ENCODE measurements at places on chromosomes 6 and 20.

DNA sequence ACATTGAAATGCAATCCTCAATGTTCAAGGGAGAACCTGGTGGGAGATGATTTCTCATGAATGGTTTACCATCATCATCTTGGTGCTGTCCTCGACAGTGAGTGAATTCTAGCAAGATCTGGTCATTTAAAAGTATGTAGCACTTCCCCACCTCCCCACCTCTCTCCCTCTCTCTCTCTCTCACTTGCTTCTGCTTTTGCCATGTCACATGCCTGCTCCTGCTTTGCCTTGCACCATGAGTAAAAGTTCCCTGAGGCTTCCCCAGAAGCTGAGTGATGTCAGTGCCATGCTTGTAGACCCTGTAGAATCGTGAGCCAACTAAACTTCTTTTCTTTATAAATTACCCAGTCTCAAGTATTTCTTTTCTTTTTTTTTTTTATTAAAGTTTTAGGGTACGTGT lies 60.5 kb downstream of the DST start:
- no peak for DNase-seq

DNA sequence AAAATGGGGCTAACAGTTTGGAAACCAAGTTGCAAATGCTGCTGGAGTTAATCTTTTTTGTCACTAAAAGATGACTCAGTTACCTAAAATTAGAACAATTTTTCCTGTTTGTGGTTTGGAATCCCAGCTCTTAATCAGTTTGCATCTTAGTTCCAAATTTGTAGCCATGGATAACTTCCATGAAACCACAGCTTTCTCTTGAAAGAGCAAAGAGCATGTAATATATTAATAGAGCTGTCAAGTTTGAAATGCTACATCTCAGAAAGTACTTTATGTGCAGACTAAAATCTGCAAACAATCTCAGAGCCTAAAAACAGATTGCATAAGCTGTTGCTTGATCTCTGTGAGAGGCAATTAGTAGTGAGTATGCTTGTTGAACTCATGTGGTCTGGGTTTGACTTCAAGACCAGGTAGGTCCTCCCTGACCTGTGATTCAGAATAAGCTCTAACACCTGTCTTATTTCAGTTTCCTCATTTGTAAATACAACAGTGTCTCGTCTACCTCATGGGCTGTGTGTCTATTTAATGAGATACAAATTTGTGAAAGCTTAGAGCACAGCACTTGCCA lies 23.5 kb downstream of the DHX35 start:
- no peak for DNase-seq

GRCh38 chr20:38460040-38460623 lies 12.5 kb upstream of the RALGAPB start:
- DNase-seq = no peak

DNA sequence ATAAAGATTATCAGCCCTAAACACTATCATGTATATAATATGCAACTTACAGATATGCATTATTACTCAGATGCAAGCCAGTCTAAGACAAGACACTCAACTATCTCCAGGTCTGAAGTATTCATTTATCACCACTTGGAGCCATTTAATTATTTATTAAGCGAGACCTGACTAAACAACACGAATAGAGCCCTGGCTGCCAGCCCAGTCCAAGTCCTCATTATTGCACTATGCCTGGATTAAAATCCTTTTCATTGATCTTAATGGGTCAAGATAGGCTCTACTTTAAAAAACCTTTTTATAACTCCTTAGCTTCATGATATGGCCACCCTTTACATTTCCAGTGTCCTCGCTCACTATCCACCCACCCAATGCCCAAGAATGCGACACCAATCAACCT lies 183.1 kb upstream of the MARCKS start:
- DNase-seq = no peak

GRCh38 chr6:13831615-13832014 lies 17.3 kb upstream of the MCUR1 start:
- DNase-seq = no peak
